ENCODE measurements at places on chromosomes 11 and 22. TPM values are rescaled to one million over a fixed set of nuclear protein-coding genes. Genes with fewer than 3 reads are reported as not detected.

Gene SLC1A2
- not detected for total RNA-seq

Gene HEPACAM
- not detected for total RNA-seq

Gene MYO7A
- total RNA-seq: 0.06 TPM

Gene PLAAT2
- not detected for total RNA-seq

Gene HNRNPUL2
- total RNA-seq: 7.5 TPM

Gene ALX4
- total RNA-seq: 0.62 TPM

Gene GTSE1
- 10.3 TPM for total RNA-seq

Gene OR52I1
- not detected for total RNA-seq

Gene NUP50
- 47.1 TPM for total RNA-seq
